ENCODE measurements at places on chromosomes 1 and 21.

DNA sequence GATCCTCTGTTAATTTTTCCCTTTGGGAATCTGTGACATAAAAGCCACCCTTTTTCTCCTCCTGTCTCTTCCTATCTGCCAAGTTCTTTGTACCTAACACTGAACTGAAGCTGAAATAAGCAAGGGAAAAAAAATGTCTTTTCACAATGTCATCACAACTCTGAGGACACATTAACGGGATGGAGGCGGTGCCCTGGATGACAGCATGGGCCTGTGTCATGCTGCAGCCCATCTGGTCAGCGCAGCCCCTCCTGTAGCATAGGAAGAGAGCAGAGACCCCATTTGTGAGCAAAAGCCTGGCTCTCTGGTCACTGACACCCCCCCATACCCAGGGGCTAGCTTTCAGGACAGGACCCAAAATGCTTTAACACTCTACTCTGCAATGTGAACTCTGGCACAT is 22.5 kb downstream of the SYT2 start:
- DNase-seq = no peak

DNA sequence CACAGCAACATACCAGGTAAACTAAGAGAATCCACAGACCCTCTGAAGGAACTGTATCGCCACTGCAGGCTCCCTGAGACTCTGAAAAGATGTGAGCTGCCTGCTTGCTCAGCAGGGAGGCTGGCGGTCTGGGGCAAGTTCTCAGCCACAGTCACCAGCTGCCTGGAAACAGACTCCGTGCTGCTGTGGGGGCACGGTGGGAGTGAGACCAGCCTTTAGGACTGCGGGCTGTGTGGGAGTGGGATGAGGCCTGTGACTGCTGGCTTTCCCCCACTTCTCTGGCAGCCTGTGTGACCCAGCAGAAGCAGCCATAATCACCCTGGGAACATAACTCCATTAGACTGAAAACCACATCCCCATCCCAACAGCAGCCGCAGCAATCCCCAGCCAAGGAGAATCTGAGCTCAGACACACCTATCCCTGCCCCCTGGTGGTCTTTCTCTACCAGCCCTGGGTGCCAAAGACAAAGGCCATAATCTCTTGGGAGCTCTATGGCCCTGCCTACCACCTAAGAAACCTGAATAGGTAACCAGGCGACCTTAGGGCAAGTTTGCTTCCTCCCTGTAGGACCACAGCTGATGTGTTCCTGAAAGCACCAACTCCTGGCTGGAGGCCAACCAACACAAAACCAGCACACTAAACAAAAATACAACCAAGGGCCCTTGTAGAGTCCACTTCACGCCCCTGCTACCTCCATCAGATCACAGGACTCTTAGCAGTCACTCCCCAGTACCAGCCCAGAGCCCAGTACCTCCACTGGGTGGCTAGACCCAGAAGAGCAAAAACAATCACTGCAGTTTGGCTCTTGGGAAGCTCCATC is 151.5 kb downstream of the SMYD3 start:
- no peak for DNase-seq

- no peak for DNase-seq
Measured at GRCh38 chr21:31366825-31367224, 22.8 kb upstream of the TIAM1 start.

DNA sequence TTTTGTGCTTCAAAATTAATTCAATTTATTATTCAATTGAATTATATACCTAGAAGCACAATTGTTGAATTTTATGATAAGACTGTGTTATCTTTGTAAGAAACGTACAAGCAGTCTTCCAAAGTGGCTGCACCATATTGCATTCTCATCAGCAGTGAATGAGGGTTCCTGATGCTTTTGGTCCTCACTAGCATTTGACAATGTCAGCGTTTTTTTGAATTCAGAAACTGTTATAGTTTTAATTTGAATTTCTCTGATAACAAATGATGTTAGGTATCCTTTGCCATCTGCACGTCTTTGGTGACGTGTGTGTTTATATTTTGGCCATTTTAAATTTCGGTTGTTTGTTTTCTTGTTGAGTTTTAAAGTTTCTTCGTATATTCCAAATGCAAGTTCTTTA is 553.0 kb upstream of the ZP4 start:
- no peak for DNase-seq

DNA sequence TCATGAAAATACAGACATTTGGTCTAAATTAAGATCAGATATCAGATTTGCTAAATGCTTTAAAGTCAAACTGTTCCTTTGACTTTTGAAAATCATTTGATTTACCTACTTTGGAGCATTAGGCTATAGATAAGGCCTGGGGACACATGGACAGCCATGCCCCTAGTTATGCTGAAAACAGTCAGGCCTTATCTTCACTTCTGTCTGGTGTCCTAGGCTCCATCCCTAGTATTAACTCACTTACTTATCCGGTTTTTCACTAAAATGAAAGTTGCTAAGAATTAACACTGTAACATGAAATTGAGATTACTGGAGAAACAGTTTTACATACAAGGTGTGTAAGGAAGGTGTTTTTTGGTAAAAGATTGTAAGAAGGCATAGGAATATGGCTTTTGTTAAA is 4.5 kb upstream of the CATSPERE start:
- DNase-seq = no peak

DNA sequence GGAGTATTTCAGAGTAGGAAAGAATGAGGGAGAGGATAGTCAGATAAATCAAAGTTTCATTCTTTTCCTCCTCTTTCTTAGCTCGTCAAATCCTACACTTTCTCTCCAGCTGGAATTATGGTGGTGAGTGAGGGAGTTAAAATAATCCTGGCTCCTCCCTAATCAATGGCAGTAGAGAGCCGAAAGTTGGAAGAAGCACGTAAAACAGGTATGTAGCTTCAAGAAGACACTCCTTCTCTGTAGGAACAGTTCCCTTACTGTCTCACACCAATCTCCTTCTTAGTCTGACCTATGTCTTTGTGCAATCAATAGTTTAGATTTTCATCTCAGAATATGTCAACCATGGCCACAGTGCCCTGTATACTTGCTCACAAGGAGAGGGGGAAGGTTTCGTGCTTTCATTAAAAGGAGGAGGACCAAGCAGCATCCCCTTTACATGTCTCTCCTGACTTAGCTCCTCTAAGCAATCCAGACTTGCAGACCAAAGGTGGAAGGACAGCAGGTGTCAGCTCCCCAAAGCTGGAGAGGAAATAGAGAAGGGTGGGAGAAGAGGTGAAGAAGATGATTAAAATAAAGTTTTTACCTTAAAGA is 878 bp downstream of the MINDY1 start:
- no peak for DNase-seq

DNA sequence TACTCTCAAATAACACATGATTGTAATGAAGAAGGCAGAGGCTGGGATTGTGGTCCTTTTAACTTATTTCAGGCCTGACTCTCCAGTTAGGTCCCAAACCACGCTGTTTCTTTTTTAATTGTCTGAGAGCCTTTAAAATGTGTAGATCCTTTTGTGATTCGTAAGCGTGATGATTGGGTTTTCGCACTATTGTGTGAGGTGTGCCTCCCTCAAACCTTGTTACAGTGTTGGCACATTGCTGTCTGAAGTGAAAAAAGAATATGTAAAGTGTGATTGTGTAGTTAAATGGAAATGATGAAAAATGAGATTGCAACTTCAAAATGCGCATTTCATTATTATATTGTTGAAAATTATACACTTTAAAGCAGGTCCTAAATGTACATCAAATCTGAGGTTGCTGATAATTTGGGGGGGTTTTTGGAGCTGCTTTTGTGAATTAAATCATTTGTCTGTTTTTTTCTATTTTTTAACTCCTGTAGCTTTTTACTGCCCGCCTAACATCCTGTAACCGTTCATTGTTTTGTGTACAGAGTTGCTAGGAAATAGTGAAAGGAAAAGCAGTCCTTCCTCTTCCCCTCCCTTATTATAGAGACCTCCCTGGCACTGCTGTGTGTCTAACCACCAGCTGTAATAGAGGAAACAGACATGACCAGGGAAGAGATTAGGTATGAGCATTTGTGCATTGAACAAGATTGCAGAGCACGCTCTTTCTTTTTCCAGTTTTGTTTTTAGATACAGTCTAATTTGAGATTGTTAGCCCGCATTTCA is 43.3 kb downstream of the IARS2 start:
- no peak for DNase-seq

DNA sequence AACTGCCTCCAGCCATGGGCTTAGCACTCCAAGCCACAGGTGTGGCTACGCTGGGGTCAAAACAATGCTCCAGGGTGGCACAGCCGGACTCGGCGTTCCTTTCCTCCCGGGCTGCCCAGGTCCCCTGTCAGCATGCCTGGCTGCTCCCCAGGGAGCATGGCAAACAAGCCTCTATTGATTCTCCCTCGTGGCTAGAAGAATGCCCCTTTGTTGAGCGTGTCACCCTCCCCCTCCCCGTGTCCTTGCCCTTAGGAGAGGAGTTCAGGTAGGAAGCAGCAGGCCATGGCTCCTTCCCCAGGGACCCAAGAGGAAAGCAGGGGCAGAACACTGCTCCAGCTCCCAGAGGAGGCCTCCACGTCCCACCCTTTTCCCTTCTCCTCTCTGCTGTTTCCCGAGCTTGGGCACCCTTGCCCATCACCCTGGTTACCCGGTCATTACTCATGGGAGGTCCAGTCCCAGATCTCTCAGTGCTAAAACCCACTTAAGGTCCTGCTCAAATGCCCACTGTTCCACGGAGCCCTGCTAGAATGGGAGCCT is 57.4 kb upstream of the CITED4 start:
- no peak for DNase-seq

DNA sequence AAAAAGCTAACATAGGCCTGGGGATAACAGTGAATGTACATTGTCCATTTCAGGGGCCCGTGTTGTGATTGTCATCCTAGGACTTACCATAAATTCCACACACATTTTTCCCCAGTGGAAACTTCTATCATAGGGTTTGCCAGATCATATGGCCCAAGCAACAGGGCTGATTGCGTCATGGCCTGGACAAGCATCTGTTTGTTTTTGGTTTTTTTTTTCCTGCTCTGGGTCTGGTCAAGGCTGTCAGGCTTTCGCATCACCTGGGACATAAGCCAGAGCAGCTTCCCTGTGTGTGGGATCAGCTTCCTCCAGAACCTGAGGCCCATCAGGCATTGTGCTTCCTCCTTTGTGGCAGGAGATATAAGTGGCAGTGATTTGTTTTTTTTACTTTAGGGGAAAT is 598.5 kb upstream of the USP24 start:
- DNase-seq = no peak

DNA sequence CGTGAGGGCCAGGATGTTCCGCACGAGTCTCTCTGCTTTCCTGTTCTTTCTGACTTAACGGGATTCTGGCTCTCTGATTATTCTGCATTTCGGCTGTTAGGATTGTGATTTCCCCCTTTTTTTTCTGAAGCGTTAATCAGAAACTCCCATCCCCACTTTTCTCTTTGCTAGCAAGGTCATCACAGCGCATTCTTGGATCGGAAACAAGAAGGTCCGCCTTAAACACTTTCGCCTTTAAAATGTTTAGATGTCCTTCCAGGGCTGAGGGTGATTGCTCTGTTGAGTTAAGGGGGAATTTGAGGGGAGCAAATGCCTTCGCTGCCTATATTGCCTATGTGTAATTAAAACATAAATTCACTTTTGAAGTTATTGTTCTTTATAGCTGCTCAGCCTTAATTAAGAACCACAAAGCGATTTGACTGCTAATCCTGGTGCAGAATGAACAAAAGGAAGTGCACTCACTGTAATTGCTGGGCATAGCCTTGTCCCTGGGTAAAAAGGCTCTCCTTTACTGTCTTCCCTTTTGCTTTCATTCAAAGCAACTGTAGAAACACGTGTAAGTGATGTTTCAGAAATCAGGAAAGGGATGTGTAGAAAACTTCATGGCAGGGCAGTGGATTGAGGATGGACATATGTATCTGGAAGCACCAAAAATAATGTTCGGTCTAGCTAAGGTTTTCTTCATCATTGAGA is 1.2 kb downstream of the LAMC1 start:
- no peak for DNase-seq

DNA sequence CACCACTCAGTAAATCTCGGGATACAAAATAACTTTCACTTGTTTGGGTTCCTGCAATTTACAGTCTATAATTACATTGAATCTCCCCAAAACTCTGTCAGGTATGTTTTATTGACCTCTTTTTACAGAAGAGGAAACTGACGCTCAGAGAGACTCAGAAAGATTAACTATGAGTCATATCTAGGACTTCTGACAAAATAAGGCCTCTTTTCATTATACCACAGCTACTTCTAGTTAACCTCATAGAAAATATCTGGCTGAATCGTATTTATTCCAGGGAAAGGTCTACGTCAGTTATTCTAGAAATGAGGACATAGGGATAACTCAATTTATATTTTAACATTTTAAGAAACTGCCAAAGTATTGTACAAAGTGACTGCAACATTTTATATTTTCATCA is 211.1 kb upstream of the FAM78B start:
- DNase-seq = no peak

- no peak for DNase-seq
Measured at GRCh38 chr1:119838236-119838635, 27.0 kb upstream of the REG4 start.

GRCh38 chr1:76961181-76961819 is 94.0 kb downstream of the ST6GALNAC5 start:
- DNase-seq = no peak

DNA sequence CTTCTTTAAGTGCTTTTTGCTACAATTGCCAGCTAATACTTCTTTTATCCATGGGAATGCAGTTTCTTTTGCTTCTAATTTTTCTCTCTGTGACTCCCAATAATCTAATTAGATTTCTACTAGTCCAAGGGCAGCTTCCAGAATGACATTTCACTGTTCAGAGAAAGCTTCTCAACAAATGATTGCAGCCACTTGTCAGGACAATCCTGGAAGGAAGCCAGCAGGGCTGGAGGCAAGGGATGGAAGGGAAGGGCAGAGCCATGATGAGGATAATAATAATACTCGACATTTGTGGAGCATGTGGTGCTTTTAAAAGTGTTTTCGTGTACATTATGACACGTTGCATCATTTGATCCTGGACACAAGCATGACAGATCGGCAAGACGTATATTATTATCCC is 19.4 kb downstream of the F11R start:
- no peak for DNase-seq

- no peak for DNase-seq
Measured at GRCh38 chr1:235806123-235806522, 60.6 kb downstream of the LYST start.

DNA sequence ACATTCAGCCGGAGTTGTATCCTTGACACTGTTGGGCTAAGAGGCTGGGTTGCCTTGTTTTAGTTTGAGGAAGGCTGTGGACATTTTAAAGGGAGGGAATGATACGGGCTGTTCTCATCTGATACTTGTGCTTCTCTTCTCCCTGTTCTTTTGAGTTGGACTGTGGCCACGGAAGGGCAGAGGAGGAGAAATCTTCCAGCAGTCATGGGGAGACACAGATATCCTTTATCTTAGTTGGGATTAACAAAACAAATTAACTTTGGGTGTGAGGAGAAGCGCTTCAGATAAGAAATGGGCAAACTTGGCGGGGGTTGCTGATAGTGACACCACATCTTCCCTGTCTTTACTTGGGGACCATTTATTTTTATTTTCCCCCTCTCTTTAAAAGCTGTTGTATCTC is 138.8 kb downstream of the ROR1 start:
- no peak for DNase-seq

Data from CD8-positive, alpha-beta memory T cell (primary cell).